Right lobe of liver (tissue), 6 donors: ENCODE measurements at places on chromosomes 7 and 10.

GRCh38 chr7:34131371-34131770 lies 226.0 kb downstream of the BMPER start:
- no peak for DNase-seq

GRCh38 chr7:41817386-41817785 lies 114.5 kb upstream of the INHBA start:
- DNase-seq, result no peak

DNA sequence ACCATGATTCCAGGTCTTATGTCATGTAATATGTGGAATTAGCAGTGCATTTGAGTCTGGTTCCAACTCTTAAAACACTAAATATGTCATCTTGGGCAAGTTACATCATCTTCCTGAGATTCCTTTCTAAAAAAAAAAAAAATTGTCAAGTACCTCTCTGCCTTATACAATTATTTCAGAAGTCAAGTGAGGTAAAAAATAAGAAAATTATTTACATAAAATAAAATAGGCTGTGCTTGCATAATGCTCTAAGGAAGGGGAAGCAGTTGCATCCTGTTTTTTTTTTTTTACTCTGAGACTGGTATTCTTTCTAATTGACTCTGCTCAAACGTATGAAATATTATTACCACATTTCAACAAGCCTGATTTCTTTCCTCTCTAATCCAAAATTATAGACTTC lies 55.1 kb upstream of the SEMA3A start:
- no peak for DNase-seq

- no peak for DNase-seq
Observed at GRCh38 chr7:14682910-14683465, 219.6 kb downstream of the DGKB start.

DNA sequence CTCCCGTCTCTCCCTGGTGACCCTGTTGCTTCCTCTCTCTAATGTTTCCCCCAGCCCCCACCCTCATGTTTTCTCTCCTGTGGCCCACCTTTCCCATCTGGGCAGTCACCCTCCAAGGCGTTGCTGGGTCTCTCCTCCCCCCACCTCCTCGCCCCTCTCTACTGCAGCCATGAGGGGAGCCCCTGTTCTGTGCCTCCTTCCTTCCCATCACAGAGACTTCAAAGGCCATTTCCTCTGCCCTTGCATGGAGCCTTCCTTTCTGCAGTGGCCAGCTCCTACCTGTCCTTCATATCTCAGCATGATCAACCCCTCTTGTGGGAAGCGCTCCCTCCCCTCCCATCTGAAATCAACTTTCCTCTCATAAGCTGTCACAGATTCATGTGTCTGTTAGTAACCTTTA lies 194.0 kb upstream of the PRSS58 start:
- DNase-seq, result no peak

- no peak for DNase-seq
Observed at GRCh38 chr7:157596471-157596870, 259.7 kb downstream of the DNAJB6 start.

GRCh38 chr10:48494611-48495010 lies 110.3 kb downstream of the ARHGAP22 start:
- DNase-seq, result no peak
